ENCODE measurements at places on chromosomes 5 and 9.

DNA sequence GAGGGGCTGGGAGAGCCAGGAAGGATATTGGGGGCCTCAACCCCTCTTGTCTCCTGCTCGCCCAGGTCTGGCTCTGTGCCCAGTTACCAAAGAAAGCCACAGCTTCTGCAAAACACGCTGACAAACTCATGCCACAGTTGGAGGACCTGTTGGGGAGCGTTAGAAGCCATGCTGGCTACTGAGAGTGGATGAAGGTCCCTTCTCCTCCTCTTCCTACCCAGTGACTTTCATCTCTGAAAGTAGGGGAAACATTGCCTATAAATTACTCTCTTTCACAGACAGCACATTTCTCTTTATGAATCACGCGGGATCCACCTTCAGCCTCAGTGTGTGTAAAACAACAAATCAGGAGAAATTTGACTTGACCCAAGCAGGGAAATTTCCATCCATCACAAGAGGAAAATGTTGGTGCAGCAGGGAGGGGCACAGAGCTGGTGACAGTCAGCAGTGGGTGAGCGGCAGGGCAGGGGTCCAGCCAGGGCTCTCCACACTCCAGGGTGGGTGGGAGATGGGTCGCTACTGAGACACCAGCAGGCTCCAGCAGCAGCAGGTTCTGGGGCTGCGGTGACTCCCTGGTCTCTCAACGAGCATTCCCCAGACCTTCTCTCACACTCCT lies 181.9 kb downstream of the FGF18 start:
- no peak for DNase-seq

DNA sequence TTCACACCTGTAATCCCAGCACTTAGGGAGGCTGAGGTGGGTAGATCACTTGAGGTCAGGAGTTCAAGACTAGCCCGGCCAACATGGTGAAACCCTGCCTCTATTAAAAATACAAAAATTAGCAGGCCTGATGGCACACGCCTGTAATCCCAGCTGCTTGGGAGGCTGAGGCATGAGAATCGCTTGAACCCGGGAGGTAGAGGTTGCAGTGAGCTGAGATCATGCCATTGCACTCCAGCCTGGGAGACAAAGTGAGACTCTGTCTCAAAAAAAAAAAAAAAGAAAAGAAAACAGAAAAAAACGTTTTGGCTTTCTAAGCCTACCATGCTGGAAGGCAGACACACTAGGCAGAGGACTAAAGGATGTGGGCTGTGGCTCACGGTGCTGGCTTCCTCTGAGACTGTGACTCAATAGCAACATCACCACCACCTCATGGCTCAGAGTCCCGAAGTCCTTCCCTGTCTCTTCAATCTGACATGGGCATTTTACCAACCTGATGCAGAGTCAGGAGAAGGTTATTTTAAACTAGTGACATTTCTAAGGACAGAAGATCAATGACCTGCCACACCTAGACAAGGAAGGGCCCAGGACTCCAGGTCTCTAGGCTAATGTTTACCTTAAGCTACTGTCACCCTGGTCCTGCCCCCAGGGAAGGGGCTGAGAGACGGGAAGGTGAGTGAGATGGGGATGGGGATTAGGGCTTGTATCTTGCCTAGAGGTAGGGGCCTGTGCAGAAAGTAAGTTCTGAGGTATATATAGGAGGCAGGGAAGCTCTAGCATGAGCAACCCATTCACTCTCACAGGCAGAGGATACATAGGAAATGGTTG lies 3.7 kb downstream of the ECSCR start:
- DNase-seq: peak; percentile 51

DNA sequence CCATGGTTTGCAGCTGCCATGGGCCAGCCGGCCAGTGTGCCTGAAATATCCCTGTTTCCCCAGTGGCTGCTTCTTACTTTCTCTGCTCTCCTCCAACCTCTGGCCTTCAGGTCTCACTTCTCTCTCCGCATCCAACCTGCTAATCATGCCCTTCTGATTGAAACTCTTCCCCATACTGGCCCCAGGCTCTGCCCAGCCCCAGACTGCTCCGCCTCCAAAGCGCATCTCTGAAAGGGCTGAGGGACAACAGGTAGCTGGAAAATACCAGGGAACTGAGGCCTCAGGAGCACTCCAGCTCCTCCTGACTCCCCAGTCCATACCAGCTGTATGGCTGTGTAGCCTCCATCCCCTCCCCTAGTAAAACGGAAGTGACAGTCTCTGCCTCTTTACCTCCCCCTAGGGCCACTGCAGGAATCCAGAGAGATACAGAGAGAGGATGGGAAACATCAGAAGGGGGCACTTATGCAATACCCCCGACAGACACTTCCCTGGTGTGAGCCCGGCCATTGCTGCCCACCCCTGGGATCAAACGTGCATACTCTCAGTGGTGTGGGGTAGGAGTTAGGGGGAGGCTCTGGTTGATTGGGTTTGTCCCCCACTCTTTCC lies 34.2 kb downstream of the PAX5 start:
- DNase-seq: no peak

DNA sequence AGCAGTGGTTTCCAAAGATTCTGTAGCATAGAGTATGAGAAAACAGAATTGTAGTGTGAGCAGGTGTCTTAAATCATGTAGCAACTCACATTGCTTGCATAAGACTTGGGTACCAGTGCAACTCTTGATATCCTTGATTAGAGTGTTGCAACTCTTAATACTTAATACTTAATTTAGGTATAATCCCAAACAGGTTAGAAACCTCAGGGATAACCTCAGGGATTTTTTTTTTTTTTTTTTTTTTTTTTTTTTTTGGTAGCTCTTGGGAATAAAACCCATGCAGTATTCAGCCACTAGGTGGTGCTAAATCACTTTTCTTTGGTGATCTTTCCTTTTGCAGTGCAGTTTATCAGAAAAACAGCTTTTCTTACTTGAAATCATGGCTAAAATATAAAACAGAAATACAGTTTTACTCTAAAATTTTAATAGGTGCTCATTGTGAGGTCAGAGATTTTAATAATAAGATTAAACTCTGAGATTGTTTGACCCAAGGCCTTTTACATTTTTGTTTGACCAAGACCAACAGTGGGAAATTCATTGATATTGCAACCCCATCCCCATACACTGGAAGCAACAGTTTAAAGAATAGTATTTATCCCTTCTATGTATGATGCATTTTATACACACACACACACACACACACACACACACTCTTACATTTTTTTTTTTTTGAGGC lies 55.3 kb downstream of the ERAP1 start:
- no peak for DNase-seq

DNA sequence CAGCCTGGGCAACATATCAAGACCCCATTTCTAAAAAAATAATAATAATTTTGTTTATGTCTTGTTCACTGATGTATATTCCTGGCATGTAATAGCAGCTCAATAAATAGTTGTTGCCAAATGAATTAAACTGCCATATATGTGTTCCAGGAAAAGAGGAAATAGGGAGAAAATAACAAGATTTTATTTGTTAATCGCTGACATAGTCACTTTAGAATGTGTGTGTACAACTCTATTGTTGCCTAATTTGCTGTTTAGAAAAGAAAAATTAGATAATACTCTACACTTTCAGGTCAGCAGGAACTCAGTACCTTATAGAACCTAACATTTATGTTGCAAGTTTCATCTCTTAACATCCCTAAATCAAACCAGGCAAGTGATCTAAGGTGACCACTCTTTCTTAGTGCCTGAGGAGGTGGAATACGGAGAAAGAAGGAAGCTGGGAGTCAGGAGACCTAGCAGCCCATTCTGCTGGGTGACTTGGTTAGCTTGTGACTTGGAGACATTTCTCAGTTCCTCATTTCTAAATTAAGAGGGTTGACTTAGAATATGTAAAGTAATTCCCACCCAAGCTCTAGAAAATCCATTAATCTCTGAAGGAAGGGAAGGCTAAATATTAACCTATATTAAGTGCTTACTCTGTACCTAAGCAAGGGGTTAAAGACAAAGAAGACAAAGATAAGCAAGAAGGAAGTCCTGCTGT lies 110.3 kb upstream of the IQGAP2 start:
- no peak for DNase-seq

DNA sequence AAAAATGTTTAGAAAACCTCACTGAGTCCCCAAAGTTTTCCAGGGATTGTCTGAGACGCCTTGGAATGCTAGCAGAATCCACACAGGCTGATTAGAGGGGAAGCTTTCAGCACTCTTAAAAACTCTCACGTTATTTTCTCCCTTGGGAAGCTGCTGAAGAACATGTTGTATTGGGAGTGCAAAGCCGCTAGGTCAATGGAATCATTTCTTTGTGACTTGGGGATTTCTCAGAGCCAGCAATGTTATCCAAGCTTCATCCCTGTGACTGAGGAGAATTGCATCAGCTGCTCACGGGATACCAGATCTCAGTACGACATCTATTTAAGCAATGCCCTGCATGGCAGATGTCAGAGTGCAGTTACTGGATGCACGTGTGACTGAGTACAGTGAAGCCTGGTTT lies 426.4 kb upstream of the MPDZ start:
- DNase-seq: no peak

DNA sequence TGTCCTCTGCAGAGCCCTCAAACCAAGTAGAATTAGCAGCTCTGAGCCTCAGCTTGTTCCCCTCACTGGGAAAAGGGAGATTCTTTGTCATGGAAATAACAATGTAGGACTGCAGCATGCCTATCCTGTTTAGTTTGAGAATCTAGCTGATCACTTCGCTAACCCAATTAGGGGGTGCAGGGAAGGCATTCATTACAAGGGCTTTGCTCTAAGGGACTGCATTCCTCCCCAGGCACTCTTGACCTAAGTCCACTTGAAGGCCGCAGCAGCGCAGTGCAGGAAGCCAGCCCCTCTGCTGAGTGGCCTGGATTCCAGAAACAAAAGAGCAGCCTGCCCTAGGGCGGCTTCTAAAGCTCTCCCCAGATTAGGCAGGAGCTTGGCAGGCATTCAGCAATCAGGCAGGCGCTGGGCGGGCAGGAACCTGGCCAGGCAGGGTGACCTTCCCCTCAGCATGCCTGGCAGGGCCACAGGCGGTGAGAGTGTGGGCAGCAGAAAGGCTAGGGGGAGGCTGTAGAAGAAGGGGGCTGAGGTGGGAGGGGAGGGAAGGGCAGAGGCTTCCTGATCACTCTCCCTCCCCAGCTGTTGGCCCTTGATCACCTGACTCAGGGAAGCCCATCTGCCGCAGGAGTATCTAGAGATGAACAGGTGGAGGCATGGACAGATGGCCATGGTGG lies 24.8 kb downstream of the CCNJL start:
- no peak for DNase-seq

- DNase-seq: no peak
Observed at GRCh38 chr9:136577941-136578625, 32.2 kb upstream of the NOTCH1 start.

- no peak for DNase-seq
Observed at GRCh38 chr5:90503596-90503995, 25.8 kb downstream of the LYSMD3 start.

GRCh38 chr9:137247916-137248175 lies 3.2 kb upstream of the STPG3 start:
- DNase-seq: no peak

DNA sequence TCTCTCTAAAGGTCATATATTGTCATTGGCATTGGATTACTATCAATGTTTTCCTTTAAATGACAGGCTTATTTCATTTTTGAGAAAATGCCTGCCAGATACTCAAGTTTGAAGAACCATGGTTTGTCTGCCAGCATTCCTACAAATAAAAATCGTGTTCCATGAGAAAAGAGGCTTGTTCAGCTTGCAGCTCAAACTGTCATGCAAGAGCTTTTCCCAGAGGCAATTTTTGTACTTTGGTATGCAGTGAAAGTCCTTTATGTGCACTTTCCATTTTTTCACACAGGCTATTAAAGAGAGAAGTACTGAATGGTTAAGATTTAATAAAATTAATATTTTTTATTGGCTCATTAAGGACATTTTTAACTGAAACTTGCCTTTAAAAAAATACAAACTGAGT lies 110.4 kb downstream of the FBXO4 start:
- no peak for DNase-seq

GRCh38 chr5:76736679-76737556 lies 21.0 kb downstream of the F2R start:
- no peak for DNase-seq

DNA sequence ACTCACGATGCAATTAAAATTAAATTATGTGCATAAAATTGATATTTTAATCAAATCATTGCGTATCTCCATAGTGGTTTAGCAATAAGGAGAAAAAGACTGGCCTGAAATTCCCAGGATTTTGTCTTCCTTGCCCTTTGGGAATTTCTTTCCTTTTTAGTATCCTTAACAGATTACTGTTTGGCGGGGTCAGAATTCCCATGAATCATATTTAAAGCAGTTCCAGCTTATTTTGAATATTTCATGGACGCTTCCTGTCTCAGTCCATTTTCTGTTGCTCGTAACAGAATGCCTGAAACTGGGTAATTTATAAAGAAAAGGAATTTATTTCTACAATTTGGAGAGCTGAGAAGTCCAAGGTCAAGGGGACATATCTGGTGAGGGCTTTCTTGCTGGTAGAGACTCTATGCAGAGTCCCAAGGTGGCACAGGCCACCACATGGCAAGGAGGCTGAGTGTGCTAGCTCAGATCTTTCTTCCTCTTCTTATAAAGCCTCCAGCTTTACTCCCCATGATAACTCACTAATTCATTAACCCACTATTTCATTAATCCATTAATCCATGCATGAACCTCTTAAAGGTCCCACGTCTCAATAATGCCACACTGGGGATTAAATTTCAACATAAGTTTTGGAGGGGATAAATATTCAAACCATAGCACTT lies 37.8 kb downstream of the CDH6 start:
- DNase-seq: no peak

GRCh38 chr5:157050050-157050449 lies 8.9 kb downstream of the HAVCR1 start:
- no peak for DNase-seq

DNA sequence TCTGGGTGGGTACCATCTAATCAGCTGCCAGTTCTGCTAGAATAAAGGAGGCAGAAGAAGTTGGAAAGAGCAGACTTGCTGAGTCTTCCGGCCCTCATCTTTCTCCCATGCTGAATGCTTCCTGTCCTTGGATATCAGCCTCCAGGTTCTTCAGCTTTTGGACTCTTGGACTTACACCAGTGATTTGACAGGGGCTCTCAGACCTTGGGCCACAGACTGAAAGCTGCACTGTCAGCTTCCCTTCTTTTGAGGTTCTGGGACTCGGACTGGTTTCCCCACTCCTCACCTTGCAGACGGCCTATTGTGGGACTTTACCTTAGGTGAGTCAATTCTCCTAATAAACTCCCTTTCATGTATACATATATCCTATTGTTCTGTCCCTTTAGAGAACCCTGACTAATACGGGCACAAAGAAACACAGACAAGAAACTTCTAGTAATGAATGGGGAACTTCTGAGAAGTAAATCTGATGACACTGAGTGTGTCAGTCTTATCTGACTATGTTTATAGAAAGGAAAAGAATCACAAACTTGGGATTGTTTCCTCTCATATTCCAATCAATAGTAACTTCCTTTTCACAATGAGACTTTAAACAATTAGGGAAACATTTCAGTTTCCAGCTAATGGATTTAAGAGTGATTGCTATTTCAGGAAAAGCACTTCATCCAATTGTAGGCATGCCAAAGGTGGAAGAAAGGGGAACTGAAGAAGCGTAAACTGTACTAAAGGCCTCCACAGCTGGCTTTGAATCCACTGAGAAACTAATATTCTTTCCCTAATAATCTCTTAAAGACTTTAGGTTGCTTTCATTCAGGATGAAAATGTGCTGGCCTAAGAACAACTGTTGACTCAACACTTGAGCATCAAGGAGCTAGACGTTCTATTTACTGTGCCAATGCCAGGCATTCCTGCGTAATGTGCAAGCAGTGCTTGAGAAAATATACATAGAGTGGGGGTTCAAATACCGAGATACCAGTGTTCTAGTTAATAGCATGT lies 127.9 kb upstream of the PTGER4 start:
- DNase-seq: no peak

- DNase-seq: no peak
Observed at GRCh38 chr5:17663182-17663581, 28.9 kb downstream of the TAF11L14 start.

All from stimulated activated CD8-positive, alpha-beta memory T cell treated with anti-CD3 and anti-CD28 coated beads, Interleukin-4, amount 100 ng/mL, for 4 hours (primary cell).